ENCODE measurements at places on chromosomes 12 and 14.

GRCh38 chr12:57226588-57227314 is 2.8 kb upstream of the SHMT2 start:
- DNase-seq: peak; percentile 51

DNA sequence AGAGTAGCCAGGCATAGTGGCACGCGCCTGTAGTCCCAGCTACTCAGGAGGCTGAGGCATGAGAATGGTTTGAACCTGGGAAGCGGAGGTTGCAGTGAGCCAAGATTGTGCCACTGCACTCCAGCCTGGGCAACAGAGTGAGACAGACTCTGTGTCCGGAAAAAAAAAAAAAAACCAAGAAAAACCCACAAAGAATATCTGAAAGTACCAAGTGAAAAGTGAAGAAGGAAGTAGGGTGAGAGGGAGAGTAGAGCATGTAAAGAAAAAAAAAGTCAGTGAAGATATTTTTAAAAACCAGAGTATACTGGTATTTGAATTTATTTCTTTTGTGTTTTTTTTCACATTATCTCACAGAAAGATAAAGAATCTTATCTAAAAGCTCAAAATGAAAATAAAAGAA is 43.3 kb upstream of the ISM2 start:
- no peak for DNase-seq

GRCh38 chr12:118884226-118884625 is 97.1 kb upstream of the SRRM4 start:
- no peak for DNase-seq

DNA sequence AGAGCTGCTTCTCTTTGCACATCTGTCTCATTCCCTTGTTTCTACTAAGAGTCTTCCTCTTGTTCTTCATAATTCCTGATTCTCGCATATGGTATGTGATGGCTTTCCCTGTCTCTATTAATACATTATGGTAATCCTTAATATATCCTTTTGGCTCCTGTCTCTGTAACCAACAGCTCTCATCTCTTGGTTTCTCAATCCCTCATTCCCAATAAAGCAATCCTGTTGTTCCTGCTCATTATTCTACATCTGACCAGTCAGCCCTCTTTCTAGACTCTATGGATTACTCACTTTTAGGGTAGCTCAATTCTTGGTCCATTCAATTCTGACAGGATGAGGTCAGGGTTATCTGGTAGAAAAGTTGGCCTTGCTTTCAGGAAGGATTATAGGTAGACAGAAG is 349.9 kb downstream of the LRIG3 start:
- DNase-seq: no peak

DNA sequence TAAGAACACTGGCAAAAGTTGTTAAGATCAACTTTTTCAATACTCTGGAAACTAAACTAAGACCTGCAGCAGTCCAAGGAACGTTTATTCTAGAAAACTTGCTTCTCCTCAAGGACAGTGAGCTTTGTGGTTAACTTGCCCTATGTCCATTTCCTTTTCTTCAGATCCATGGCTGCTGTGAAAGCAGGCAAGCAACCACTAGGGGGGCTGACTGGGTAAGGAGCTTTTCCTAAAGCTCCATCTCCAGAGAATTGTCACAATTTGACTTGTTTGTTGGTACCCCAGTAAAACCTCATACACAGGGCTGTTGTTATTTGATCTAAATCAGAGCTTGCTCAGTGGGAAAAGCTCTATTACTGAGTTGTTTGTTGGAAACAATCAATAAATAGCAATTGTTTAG is 10.1 kb upstream of the RPL10L start:
- DNase-seq: no peak
